IgD-negative memory B cell (primary cell): ENCODE measurements at places on chromosomes 1 and 21. TPM values are rescaled to one million over a fixed set of nuclear protein-coding genes. Genes with fewer than 3 reads are reported as not detected.

SIK1 gene
- polyA plus RNA-seq: 2.5 TPM

MAP3K21 gene
- polyA plus RNA-seq: not detected

SUSD4 gene
- polyA plus RNA-seq: 0.29 TPM

SLC44A3 gene
- polyA plus RNA-seq: not detected

SPRR2B gene
- not detected for polyA plus RNA-seq

NPHS2 gene
- polyA plus RNA-seq: not detected

ATP13A2 gene
- 28.3 TPM for polyA plus RNA-seq

LAMTOR2 gene
- polyA plus RNA-seq: 159 TPM

PADI2 gene
- 0.10 TPM for polyA plus RNA-seq
